ENCODE measurements at places on chromosomes 12 and 14.
A peak's percentile ranks its signal among the peaks of the same experiment; 100 is the strongest.

- peaks cover 53% of the 10 kb centered on the region for H3K4me1 ChIP-seq
- peak overlapping the region; percentile 12 for H3K4me3 ChIP-seq
- DNase-seq, result no peak
- H3K27ac ChIP-seq, result peak overlapping the region; percentile 83
- peaks cover 6% of the 10 kb centered on the region for H3K36me3 ChIP-seq
Measured at GRCh38 chr12:51973560-51973959, 22.1 kb downstream of the ACVR1B start.

GRCh38 chr14:50396631-50397389, at the start of gene CDKL1:
TSS of gene CDKL1 (minus strand) at chr14:50396881. CDS start at chr14:50395868, 1,013 bp downstream.
- peaks cover 2% of the 10 kb centered on the region for H3K36me3 ChIP-seq
- peaks cover 5% of the 10 kb centered on the region for H3K4me1 ChIP-seq
- peak within 1 kb of the TSS; percentile 74 for H3K27ac ChIP-seq
- peak; percentile 32 for DNase-seq
- peak within 1 kb of the TSS; percentile 91 for H3K4me3 ChIP-seq

DNA sequence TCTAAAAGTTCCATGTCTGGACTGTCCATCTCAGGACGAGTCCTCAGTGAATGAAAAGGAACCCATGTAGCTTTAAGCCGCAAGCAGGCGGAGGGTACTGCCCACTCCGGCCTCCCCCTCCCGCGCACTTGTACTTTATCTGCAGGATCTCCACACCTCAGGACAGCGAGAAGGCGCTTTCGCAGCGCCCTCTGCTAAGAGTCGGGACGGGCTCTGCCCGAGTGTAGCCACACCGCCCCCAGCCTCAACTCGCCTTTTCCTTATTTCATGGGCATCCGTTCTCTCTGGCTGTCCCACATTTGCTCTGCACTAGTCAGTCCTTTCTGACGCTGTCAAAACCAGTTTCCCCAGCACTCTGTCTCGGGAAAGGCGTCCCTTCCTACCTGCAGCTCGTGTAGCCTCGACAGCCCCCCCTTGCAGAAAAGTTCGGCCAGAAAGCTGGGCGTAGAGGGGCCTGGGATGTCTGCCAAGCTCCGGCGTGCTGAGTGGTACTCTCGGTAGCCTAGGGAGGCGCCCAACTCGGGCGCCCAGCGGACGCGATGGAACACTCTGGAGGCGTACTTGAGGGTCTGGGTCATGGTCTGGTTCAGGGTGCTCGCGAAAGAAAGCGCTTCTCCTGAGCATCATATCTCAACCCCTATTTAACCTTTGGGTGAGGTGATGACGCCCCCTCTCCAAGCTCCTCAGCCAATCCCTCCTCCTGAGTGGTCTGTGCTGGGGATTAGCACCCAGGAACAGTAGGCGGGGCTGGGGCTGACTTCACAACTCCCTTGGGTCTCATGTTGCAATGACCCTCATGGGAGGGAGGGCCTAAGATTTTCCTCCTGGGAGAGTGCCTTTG, at the start of gene CYP27B1:
CYP27B1 (minus strand) TSS at position 615 of the 841 bp plus-strand sequence; CDS start at position 578, 37 bp downstream.
- DNase-seq, result no peak
- peak within 1 kb of the TSS; percentile 92 for H3K4me3 ChIP-seq
- H3K27me3 ChIP-seq, result peaks cover 19% of the 10 kb centered on the region
- H3K4me1 ChIP-seq, result peaks cover 35% of the 10 kb centered on the region
- H3K27ac ChIP-seq, result no peak within 1 kb of the TSS

GRCh38 chr12:4855121-4855924, 54.4 kb upstream of the KCNA1 start:
- no peaks in the 10 kb centered on the region for H3K36me3 ChIP-seq
- no peak overlapping the region for H3K27ac ChIP-seq
- DNase-seq, result no peak

DNA sequence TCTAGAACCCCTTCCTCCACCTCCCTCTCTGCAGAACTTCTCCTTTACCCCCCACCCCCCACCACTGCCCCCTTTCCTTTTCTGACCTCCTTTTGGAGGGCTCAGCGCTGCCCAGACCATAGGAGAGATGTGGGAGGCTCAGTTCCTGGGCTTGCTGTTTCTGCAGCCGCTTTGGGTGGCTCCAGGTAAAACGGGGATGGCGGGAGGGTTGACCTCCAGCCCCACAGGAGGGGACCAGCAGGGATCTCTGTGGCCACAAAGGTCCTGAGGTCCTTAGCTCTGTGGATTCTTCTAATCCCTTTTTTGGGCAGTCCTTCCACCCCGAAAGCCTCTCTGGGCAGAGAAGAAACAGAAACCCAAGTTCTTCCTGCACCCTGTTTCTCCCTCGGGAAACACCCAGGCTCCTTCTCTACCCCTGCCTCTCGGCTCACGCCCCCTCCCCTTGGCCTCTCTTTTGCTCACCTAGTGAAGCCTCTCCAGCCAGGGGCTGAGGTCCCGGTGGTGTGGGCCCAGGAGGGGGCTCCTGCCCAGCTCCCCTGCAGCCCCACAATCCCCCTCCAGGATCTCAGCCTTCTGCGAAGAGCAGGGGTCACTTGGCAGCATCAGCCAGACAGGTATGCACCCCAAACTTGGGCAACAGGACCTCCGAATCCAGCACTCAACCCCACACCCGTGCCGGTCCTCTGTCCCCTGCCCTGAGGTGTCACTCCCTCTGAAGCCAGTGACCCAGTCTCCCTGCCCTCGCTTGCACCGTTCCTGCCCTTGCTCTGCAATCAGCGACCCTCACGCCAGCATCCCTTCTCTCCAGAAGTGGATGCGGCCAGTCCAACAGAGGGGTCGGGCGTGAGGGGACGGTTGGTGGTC, 638 bp downstream of the LAG3 start:
- H3K27me3 ChIP-seq, result peaks cover 48% of the 10 kb centered on the region
- DNase-seq, result no peak
- H3K36me3 ChIP-seq, result peaks cover 9% of the 10 kb centered on the region
- H3K27ac ChIP-seq, result no peak overlapping the region
- peaks cover 29% of the 10 kb centered on the region for H3K4me1 ChIP-seq

Data from T-helper 17 cell (primary cell).